Regular cardiac myocyte (primary cell): ENCODE measurements at places on chromosomes 12 and 14. TPM values are rescaled to one million over a fixed set of nuclear protein-coding genes. Genes with fewer than 3 reads are reported as not detected.

The FAM90A1 gene
- under 0.01 and 0.28 TPM in 2 replicates for total RNA-seq

The MYH6 gene
- total RNA-seq, result not detected in 2 replicates

The NEMP1 gene
- 4.8 and 13.2 TPM in 2 replicates for total RNA-seq

The CLEC4D gene
- not detected in 2 replicates for total RNA-seq

The CABP1 gene
- total RNA-seq, result 10.7 and 16.1 TPM in 2 replicates

The FOXN4 gene
- total RNA-seq, result not detected in 2 replicates

The KRT83 gene
- total RNA-seq, result under 0.01 TPM in 1 of 2 replicates, not detected in the other
